HTR-8/SVneo (cell line): ENCODE measurements at places on chromosomes 2 and 18.

GRCh38 chr2:52597346-52597745 lies 1170.3 kb upstream of the CHAC2 start:
- DNase-seq = no peak

- DNase-seq = no peak
These were observed 255.6 kb downstream of the DCDC2C start for GRCh38 chr2:3958969-3959368.

DNA sequence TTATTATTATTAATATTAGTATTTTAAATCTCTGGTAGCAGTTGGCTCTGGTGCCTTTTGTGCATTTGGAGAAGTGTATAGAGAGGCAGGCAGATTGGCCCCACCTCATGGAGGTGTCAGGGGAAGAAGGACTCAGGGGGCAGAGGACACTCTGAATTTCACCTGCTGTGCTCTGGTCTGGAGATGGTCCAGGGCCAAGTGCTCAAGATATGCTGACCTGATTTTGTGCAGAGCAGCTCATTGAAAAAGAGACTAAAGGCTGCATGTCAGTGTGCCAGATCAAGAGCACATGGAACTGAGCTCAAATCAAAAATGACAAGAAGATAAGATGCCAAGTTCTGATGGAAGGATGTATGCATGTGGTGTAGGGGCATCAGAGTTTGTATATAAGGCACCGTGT lies 323.6 kb upstream of the TNP1 start:
- no peak for DNase-seq

DNA sequence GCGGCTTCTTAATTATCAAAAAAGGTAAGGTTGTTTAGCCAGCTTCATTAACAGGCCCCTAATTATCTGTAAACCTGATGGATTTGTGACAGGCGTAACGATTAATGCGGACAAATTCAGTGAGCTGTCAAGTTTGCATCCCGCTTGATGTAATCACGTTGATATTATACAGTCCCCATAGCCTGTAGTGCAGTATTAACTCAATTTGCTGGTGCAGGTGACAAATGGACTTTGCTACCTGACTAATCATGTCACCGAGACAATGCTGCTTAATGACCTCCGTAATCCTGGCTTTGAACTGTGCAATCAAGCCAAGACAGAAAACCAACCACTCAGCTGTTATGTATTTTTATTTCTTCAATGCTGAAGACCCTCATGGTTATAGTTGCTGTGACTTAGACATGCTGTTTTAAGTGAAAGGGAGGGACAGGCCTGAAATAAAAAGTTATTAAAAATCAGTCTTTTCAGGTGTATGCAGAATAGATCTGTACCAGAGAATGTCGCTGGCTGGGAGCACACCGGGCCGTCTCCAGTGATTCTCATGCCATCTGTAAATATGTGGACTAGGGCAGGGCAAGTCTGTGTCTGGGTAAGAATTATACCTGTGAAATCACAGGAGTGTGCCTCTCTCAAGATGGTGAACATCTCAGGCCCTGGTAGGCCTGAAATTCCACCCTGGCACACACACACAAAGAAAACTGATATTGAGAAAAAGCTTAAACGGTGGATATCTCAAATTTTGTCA lies 4.3 kb downstream of the TSHZ1 start:
- no peak for DNase-seq

- DNase-seq = no peak
These were observed 1.3 kb upstream of the CCDC141 start for GRCh38 chr2:179051250-179051649.

DNA sequence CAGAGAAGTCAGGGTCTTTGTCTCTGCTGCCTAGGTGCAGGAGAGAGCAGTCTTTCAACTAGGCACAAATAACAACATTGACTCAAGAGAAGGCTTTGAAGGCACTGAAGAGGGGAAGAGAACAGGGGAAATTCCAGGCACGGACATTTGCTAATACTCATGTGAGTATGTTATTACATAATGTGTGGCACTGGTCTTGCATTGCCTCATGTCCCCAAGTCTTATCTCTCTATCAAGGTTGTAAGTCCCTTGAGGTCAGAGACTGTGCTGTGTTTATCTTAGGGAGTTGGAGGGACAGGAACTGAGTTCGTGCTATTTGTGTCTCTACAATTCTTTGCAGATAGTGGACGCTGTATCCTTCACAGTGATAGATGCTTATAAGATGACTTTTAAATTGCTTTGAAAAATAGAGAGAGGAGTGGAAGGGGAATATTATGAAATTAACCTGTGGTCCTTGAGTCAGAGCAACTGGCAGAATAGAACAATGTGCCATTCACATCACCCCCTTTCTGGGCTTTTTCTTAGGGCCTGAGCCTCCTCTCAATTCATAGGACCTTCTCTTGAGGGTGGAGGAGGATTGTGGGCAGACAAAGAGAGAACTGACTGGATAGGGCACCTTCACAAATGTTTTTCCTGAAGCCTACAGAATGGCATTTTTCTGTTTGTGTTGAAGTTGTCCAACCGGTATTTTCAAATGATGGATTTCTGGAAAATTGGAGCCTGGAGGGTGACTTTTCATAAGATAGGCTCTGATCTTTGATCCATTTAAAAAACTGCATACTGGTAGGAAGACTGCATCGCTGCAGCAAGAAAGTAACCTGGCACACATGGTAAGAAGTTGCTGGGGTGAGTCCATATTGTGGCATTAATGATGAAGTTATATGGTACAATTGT lies 96.6 kb upstream of the CXCR4 start:
- no peak for DNase-seq

DNA sequence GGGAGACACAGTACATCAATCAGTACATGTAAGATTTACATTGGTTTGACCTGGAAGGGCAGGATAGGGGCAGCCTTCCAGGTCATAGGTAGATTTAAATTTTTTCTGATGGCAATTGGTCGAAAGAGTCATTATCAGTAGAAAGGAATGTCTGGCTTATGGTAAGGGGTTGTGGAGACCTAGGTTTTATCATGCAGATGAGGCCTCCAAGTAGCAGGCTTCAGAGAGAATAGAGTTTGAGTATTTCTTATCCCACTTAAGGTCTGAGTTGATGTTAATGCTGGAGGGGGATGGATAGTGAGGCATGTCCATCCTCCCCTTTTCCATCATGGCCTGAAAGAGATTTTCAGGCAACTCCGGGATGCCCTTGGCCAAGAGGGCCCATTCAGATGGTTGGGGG lies 60.7 kb downstream of the SPTBN1 start:
- no peak for DNase-seq

DNA sequence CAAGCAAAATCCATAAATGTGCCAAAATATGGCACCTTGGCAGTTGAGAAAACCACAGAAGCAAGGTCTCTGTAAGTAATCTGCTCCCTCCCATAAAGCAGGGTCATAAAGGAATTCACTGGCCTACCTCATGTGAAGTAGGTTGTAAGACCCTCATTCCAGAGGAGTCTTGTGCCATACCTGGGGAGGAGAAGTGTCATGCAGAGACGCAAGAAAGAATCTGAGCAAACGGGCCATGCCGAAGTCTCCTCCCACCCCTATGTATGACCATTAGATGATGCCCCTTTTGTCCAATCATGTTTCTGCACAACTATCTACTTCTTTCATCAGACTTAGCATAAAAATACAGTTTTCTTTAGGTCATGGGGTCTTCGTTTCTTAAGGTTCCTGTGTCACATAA lies 14.6 kb downstream of the NMUR1 start:
- DNase-seq = no peak

DNA sequence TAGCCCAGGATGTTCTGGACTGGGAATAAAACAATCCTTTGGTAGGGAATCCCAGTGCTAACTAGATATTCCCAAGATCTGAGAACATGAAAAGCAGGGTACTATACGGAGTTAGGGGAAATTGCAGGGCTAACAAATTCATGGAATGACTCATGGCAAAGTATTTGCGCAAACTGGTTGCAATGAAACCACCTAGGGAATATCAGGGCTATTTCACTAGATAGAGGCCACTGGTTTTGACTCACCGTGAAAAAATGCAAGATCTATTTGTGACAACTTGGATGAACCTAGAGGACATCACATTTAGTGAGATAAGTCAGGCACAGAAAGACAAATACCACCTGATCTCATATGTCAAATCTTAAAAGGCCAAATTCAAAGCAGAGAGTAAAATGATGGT lies 233.3 kb downstream of the MBD2 start:
- no peak for DNase-seq

GRCh38 chr2:198852248-198852647 lies 605.5 kb downstream of the SATB2 start:
- no peak for DNase-seq

DNA sequence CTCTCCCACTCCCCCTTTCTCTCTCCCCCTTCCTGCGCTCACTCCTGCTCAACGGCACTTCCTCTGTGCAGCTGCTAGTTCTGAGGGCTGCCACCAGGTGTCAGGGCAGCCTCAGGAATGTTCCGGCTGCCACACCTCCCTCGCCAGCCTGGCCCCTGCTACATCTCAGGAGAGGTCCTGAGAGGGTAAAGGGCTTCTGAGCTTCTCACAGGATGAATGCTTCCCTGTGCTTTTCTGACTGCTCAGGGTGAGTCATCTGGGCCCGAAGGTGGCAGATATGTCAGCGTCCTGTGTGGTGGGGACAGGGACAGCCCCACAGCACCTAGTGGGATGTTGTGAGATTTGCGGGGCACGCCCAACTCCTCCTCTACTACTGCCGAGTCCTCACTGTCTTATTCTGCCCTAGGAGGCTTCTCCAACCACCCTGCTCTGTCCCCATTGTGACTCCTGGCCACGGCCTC lies 49.0 kb downstream of the PLEKHB2 start:
- peak; percentile 87 for DNase-seq

GRCh38 chr2:70101174-70101573 lies 13.9 kb downstream of the PCBP1 start:
- no peak for DNase-seq

DNA sequence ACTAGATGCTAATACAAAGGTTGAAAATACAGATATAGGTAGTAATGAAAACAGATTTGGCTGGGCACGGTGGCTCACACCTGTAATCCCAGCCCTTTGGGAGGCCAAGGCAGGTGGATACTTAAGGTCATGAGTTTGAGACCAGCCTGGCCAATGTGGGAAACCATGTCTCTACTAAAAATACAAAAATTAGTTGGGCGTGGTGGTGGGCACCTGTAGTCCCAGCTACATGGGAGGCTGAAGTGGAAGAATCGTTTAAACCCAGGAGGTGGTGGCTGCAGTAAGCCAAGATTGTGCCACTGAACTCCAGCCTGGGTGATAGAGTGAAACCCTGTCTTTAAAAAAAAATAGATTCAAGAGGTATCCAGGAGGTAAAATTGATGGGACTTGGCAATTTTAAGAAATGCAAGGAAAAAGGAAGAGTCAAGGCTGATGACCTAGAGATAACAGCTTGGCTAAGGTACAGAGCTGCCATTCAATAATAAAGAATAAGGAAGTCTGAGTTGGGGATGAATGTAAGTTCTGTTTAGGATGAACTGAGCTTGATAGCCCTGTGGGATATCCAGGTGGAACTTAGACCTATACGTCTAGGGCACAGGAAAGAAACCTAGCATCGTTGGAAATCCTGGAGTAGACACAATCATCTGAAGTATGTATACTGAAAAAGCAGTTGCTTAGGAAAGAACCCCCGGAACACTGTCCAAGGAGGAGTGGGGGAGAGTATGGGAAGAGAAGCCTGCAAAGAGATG lies 9.1 kb downstream of the MAT2A start:
- DNase-seq = no peak

GRCh38 chr18:63132819-63133200 lies 186.8 kb downstream of the BCL2 start:
- DNase-seq = no peak

GRCh38 chr18:7775128-7775527 lies 208.0 kb downstream of the PTPRM start:
- DNase-seq = no peak

DNA sequence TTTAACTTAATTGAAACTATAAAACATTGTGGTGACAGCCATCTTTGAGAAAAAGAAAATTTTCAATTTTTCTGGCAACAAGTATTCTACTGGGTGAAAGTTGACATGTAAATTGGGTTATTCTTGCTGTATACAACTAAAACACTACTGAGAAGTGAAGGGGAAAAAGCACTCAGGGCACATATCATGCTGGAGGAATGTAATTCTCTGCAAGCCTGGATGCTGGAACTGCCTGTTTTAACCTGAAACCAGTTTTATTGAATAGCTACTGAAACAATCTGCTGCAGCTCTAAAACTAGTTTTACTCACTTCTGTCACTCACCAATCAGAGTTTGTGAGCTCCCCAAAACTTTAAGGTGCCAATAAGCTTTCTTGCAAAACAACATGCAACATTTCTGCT lies 1136.0 kb downstream of the LRP1B start:
- DNase-seq = no peak

DNA sequence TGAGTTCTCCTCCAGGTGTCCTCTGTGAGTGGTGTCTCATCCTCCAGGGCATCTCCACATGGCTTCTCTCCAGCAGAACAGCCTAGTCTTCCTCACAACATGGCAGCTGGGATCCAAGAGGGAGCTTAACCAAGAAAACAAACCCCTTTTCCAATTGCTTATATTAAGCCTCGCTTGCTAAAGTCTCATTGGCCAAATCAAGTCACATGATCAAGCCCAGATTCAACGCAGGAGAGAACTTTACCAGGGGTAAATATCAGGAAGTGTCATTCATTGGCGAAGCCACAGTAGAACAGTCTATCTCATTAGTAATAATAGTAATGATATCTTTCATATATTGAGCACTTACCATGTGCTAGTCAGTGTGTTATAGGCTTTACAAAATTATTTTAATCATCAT lies 53.1 kb downstream of the CDC42EP3 start:
- DNase-seq = no peak

GRCh38 chr2:161273038-161273760 lies 35.0 kb upstream of the PSMD14 start:
- DNase-seq = peak; percentile 27

DNA sequence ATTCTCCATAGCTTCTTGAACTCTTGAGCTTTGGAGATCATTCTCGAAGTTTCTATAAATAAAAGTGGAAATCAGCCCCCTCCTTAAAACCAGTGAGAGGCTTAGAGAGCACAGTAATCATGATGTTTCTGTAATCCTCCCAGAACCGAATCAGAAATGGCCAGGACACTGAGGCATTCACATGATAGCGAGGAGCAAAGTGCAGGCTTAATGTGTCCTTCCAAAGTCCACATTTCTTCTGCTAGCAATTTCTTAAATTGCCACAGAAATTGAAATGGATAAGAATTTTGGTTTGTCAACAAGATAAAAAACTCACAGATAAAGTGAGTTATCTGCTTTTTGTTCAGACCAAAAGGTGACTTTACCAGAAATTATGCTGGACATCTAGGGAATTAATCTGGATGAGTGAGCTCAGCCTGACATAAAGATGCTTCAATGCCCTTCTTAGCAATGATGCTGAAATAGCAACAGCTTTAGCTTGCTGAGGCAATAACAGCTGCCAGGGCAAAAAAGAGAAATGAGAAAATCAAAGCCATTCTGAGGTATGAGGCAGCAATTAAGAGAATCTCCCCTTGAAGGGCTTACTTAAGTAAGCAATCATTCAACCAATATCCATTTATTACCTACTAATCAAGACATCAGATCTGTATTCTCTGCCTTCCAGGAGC lies 82.4 kb upstream of the PHLPP1 start:
- no peak for DNase-seq

DNA sequence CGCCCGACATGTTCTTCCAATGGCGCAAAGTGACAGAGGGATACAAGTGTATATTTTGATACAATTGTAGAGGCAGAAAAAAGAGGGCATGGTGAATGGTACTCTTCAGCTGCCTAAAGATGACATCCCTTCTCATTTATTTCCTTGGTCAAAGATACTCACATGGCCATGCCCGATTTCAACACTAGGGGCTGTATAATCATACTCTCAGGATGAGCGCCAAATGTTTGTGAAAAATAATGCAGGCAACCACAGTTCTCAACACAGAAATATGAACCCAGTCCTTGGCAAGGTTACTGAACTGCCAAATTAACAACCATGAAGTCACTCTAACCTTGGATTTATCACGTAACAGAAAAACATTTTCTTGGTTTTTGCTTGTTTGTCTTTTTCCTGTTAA lies 204.4 kb downstream of the CCDC102B start:
- DNase-seq = no peak
